ENCODE measurements at places on chromosomes 4 and X.

DNA sequence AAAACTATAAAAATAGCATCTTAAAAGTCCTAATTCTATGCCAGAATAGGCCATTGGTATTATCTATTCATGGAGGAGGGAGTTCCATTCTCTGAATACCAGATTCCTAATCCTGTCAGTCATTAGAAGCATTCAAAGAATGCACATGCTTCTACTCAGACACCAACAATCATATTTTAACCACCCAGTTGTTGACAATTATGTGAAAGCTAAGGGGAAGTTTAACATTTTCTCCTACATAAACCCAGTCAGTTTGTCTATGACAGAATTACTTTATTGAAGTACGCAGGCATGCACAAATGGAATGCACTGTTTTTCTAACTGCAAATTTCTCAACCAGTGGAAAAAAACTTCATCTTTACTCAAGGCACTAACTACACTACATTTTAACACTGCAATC lies 69.6 kb upstream of the MTNR1A start:
- DNase-seq = no peak

- no peak for DNase-seq
Measured at GRCh38 chr4:176271749-176272148, 2.7 kb upstream of the ASB5 start.

DNA sequence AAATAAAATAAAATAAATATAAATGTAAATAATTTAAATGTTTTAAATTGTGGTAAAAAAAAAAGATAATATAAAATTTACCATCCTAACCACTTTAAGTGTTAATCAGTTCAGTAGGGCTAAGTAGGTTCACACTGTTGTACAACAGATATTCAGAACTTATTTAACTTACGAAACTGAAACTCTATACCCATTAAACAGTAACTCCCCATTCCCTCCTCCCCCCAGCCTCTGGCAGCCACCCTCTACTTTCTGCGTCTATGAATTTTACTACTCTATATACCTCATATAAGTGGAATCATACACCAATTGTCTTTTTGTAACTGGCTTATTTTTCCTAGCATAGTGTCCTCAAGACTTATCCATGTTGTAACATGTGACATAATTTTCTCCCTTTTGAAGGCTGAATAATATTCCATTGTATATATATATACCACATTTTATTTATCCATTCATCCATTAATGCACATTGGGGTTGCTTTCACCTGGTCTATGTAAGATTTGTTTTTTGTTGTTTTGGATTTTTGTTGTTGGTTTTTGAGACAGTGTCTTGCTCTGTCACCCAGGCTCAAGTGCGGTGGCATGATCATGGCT lies 32.5 kb upstream of the ELF2 start:
- DNase-seq = no peak

DNA sequence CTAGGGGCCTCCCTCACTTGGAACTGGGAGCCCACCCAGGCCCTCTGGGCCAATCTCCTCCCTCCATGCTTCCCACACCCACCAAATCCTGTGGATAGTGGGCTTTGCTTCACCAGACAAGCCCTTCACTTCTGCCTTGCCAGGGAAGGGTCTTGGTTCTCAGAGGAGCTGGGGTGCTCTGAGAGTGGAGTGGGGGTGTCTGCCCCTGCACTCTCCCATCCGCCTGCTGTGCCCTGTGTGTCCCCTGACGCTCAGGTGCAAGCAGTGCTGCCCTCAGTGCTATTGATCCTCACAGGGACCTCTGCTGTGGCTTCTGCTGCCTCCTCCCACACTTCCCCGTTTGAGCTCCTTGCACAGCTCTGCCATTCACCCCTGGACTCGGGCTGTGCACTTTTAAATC lies 117.3 kb upstream of the NKX1-1 start:
- no peak for DNase-seq

DNA sequence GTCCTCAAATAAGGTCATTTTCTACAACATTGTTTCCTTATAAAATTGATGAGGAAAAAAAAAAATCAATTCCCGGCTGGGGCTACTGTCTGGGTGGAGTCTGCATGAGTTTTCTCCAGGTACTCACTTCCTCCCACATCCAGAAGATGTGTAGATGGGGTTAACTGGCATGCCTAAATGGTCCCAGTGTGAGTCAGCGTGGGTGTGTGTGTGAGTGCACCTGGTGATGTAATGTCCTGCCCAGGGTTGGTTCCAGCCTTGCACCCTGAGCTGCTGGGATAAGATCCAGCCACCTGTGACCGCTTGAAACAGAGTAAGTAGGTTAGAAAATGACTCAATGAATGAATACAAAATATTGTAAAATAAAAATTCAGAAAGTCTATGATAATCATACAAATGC lies 11.1 kb downstream of the USP26 start:
- DNase-seq = no peak

DNA sequence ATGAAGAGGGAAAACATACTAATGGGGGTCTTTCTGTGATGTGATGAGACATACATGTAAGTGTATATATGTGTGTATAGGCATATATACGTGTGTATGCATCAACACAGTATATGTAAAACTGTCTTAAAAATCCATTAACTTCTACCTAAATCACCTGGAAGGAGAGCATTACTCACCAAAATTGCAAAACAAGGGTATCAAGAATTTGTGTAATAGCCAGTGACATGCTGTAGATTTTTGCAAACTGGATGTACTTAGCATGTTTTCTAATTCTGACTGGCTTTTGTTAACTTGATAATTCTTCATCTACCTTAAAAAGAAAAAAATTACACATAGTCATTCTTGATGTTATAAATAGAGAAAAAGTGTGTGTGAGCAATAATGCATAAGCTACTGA lies 104.7 kb downstream of the PRRG1 start:
- no peak for DNase-seq

DNA sequence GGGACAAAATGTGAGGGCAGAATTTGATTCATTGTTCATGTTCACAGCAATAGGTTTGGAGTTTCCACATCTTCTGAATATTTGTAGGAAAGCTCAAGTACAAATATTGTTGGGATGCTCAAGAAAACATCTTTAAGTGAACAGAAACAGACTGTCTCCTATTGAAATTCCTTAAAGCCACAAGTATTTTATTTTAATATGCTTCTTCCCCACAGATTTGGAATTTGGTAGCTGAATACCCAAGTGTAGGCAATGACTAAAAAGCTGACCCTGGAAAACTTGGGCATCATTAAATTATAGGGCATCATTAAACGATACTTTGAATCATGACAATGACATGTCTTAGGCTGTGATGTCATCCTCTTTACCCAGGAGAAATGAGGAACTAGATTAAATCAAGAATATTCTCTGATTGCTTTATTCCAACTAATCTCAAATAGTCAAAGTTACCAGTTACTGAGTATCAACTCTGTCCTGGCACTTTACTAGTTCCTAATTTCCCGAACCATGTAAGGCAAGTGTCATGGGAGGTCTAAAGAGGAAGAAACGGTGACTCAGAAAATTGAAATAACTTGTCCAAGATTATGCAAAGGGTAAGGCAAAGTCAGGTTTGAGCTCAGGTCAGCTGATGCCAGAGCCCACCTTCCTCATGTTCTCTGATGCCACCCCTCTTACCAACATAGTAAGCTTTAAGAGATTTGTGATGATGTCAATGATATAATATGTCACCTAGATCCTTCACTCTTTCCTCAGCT lies 223.1 kb upstream of the LEF1 start:
- no peak for DNase-seq

- DNase-seq = no peak
Measured at GRCh38 chrX:104833401-104833800, 267.4 kb downstream of the IL1RAPL2 start.

DNA sequence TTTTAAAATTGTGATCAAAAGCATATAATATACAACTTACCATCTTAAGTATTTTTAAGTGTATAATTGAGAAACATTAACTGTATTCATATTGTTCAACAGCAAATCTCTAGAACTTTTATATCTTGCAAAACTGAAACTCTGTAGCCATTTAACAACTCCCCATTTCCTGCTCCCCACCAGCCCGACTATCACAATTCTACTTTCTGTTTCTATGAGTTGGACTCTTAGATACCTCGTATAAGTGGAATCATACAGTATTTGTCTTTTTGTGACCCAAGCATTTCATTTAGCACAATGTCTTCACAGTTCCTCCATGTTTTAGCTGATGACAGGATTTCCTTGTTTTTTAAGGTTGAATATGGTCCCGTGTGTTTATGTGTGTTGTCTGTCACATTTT lies 106.0 kb downstream of the LRBA start:
- DNase-seq = no peak

- DNase-seq = no peak
Measured at GRCh38 chrX:48470833-48471118, 716 bp upstream of the SLC38A5 start.

- DNase-seq = no peak
Measured at GRCh38 chrX:140480765-140481164, 24.1 kb downstream of the SOX3 start.

DNA sequence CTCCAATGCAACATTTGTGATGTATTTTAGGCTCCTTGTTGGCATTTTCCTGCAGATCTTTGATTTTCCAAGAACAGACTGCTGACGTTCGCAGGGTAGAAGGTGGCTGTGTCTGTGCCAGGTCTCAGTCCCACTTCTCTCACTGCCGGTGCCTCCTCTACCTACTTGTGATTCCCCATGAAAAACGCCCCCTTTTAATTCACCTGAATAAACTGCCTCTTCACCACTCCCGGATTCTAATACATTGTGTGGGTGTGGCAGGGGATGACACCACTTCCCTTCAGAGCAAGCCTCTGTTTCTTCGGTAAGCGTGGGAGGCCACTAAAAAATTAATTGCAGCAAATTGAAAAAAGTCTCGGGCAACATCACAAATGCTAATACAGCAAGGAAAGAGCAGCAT lies 96.1 kb upstream of the FAM9B start:
- no peak for DNase-seq

DNA sequence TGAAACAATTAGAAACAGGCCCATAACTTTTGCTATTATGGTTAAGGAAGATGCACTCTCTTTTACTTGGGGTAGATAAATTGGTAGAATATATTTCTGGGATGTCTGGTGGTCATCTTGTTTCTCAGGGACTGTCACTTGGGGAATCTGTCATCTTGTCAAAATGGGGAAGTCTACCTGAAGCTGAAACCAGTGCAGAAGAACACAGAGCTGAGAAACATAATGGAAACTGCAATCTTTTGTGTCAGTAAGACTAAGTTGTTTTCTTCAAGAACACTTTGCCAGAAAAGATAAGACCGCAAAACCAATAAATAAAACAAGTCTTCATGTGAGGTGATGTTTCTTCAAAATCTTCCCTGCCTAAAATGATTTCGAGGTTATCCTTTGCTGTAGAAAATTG lies 92.0 kb downstream of the NAA11 start:
- DNase-seq = no peak

GRCh38 chrX:129593137-129593536 lies 53.1 kb downstream of the OCRL start:
- no peak for DNase-seq

- no peak for DNase-seq
Measured at GRCh38 chr4:131721883-131722282, 1427.2 kb upstream of the PCDH10 start.

DNA sequence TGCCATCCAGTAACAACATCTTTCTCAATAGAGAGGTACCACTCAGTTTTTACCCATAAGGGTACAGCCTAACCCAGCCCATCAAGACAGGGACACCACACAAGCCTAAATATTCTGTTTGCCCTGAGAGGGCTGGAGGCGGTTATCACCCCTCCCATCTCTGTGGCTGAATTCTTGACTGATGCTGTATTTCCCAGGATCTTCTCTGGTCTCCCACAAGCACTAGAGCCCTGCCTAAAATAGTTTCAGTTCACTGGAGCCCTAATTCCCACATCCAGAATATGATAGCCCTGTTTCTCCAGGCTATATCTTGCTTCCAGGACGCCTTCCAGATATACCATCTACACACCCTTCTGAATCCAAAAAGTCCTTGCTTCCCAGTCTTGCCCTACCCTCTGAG lies 91.6 kb upstream of the NMU start:
- DNase-seq = no peak

GRCh38 chr4:109953556-109953955 lies 40.9 kb downstream of the EGF start:
- no peak for DNase-seq

GRCh38 chr4:121108557-121108956 lies 36.2 kb upstream of the NDNF start:
- DNase-seq = no peak

DNA sequence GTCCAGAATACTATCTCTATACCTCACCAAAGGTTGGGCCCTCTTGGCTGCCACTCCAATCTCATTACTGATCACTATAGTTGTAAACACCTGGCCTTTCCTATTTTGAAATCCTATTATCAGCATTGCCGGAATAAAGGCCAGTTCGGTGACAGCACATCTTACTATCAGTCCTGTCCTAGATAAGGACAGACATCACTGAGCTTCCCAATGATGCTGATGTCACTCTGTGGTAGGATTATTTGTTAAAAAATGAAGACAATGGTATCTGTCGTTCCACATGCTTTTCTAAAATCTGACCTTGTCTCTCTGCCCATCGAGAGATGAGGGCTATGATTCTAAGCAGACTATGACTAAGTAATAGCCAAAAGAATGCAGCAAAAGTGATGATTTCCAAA lies 260.4 kb downstream of the PDGFC start:
- no peak for DNase-seq

DNA sequence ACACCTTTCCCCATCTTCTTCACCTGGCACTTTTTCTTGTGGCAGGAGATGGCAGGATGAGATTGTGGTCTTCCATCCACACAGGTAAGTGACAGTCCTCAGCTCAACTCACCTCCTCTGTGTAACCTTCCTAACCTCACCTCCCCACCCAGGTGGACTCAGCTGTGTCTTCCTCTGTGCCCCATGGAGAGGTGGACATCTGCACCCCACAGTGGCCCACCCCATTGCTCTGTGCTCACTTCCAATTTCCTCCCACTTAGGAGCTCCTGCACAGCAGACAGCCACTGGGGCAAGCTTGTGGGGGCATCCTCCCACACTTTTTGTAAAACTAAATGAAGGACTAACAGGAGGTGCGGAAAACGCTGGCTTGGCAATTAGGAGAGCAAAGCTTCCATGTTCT lies 61.6 kb downstream of the MSX1 start:
- DNase-seq = no peak

GRCh38 chrX:134146493-134146892 lies 90.5 kb upstream of the CCDC160 start:
- DNase-seq = no peak

DNA sequence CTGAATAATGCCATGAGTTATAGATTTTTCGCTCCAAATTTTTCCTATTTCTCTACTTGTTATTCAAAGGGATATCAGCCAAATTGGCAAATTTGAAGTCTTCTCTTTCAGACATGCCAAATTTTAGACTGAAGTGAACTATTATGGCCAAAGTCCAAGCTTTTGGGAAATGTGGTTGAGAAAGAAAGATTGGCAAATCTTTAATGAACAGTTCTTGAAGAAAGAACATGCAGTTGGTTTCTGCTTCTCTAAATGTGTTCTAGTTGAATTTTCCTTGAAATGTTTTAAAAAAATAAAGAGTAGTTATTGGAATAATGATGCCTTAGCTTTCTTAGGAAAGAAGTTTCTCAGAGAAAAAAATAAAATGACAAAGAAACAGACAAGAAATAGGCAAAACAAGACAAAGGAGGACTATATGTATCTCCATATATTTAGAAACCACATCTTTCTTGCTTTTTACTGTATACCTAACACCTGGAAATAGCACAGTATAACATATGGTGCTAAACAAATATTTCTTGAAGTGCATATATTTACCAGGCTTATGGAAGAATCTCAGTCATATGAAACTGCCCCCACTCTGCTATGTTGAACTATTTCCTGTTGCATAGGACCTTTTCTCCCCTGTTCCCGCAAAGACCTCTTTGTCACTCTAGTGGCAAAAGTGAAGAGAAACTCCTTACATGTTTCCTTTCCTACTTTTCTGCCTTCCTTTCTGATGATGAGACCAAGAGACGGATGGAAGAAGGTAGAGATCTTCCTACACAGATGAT lies 250.0 kb downstream of the ARHGAP24 start:
- DNase-seq = no peak

- DNase-seq = no peak
Measured at GRCh38 chr4:109462297-109462696, 28.7 kb downstream of the SEC24B start.

All from activated CD8-positive, alpha-beta memory T cell treated with anti-CD3 and anti-CD28 coated beads, Interleukin-2, amount 50 U/mL, for 4 hours (primary cell).